ENCODE measurements at places on chromosomes 6 and 20. TPM values are rescaled to one million over a fixed set of nuclear protein-coding genes. Genes with fewer than 3 reads are reported as not detected.

Gene TRDN
- not detected for total RNA-seq

Gene LTA
- 0.26 TPM for total RNA-seq

Gene VSX1
- 4.2 TPM for total RNA-seq

Gene FOXS1
- not detected for total RNA-seq

Gene IL20RA
- not detected for total RNA-seq

Gene FLRT3
- 35.2 TPM for total RNA-seq

Gene DDO
- not detected for total RNA-seq

Gene STX11
- not detected for total RNA-seq

Gene PKHD1
- total RNA-seq, result 0.25 TPM

DNA sequence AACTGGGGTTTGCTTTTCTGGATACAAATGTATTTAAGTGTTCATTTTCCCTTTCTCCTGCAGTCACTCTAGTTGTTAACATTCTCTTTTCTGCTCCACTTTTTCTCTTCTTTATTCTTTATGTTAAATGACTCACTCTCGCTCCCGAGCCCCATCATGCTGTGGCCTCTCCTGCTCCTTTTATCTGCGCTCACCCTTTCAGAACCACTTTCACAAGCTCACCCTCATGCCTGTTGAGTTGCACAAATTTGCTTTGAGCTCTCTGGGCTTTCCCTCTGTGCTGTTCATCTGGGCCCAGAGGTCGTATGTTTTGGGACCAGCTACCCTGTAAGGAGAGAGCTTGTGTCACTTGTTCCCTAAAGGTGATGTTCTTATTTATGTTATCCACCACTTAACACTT lies 98.1 kb upstream of the ASCC3 start:
- DNase-seq, result no peak

DNA sequence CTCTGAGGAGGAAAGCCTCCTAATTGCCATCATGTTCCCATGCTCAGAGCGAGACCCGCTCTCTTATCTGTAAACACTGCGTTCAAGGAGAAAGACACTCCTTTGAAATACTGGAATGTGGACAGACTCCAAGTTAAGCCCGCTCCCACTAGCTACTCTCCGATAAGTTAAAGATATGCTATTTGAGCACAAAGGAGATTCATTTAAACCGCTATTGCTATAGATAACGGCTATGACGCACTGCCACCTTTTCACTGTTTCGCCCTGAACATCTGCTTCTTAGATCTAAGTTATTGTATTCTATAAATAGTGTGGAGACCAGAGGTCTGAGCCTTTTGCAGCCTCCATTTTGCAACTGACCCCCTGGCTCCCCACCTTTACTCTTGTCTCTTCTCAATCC lies 82.3 kb downstream of the GPX5 start:
- no peak for DNase-seq

GRCh38 chr6:153083869-153084268 lies 47.2 kb downstream of the RGS17 start:
- DNase-seq, result no peak

GRCh38 chr20:49747707-49748524 lies 34.2 kb upstream of the B4GALT5 start:
- DNase-seq, result no peak

- no peak for DNase-seq
Measured at GRCh38 chr6:63634630-63635029, 972 bp upstream of the PHF3 start.

DNA sequence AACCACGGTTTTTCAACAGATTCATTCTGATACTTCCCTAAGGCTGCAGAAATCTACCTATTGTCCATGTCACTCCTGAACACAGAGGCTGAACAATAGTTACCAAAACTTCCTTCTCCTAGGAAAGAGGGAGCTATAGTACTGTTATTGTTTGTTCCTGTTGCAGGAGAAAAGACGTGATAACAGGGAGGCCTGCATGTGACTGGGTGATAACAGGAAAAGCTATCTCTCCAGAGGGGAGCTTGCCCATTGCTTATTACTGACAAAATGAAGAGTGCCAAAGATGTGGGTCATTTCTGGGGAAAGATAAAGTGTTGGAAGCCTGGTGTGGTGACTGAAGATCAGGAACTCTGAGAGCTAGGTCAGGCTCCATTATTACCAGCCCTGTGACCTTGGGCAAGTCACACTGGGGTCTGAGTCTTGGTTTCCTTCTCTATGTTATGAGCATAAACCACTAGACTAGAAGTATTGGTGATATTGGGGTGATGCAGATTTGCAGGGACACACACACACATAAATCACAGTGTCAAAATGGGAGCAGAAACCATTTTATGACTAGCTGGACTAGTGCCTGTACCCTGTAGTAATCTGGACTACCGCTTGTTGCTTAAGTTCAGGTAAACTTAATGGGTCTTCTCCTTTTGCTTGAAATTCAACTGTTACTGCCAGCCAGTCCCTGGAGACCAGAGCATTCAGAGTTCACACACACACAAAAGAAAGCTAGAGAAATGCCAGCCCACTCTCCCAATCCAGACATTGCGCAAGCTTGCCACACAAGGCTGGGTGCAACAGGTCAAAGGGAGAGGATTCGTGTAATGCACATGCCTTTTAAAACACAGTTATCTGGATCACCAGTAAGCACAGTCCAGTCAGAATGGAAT lies 136.0 kb upstream of the CNR1 start:
- DNase-seq, result no peak

DNA sequence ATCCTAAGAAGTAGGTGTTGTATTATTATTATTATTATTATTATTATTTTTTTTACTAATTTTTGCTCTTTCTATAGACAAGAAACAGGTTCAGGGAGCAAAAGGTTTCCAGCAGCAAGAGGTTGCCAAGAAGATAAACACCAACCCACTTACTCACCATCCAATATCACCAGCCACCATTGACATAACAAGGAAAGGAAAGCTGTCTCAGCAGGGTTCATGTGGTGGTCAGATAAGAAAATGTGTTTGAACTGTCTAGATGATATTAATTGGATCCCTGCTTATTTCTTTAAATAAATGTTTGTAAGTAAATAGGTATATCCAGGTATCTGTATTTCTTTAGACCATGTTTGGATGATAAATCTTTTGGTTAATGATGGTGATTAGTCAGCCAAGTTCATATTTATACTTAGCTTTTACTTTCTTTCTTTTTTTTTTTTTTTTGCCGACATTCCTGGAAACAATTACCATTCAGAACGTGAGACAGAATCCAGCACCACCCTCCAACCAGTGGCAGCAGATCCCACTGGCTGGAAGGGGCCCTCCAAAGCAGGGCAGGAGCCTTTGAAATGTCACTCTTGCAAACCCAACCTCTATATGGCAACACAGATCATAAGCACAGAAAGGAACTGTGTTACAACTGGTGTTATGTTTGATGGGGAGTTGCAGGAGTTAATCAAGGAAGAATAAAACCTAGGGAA lies 139.2 kb upstream of the ECI2 start:
- no peak for DNase-seq

GRCh38 chr6:15317934-15318902 lies 72.3 kb downstream of the JARID2 start:
- peak; percentile 18 for DNase-seq

GRCh38 chr6:157513619-157514485 lies 132.9 kb downstream of the ZDHHC14 start:
- no peak for DNase-seq

GRCh38 chr6:155047523-155047922 lies 52.4 kb downstream of the TIAM2 start:
- no peak for DNase-seq

DNA sequence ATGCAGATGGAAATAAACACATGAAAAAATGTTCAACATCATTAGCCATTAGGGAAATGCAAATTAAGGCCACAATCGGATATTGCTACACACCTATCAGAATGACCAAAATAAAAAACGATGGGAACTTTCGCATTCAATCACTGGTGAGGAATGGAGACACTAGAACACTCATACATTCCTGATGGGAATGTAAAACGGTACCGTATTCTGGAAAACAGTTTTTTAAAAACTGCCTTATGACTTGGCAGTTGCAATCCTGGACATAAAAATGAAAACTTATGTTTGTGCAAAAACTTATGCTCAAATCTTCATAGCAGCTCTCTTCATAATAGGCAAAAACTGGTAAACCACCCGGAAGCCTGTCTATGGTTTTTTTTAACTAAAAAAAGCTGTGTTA lies 146.0 kb downstream of the CEBPB start:
- DNase-seq, result no peak

- no peak for DNase-seq
Measured at GRCh38 chr6:116073765-116074440, 13.2 kb upstream of the FRK start.

- no peak for DNase-seq
Measured at GRCh38 chr6:168607272-168608112, 166.5 kb downstream of the SMOC2 start.

- DNase-seq, result no peak
Measured at GRCh38 chr6:45783716-45784115, 231.9 kb downstream of the CLIC5 start.

- peak; percentile 30 for DNase-seq
Measured at GRCh38 chr6:159267165-159267564, 98.0 kb downstream of the FNDC1 start.

DNA sequence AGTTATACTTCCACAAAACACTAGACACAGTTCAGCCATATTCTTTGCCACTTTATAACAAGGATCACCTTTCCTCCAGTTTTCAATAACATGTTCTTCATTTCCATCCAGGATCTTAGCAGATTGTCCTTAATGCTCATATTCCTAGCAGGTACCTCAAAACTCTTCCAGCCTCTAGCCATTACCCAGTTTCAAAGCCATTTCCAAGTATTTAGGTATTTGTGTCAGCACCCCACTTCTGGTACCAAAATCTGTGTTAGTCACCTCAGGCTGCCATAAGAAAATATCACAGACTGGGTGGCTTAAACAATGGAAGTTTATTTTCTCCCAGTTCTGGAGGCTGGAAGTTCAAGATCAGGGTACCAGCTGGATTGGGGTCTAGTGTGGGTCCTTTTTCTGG lies 23.2 kb upstream of the SLC22A23 start:
- no peak for DNase-seq

- no peak for DNase-seq
Measured at GRCh38 chr6:170033666-170034065, 257.2 kb downstream of the DLL1 start.

- no peak for DNase-seq
Measured at GRCh38 chr20:16229813-16230212, 343.4 kb downstream of the KIF16B start.
